ENCODE measurements at places on chromosomes 1 and 21.

DNA sequence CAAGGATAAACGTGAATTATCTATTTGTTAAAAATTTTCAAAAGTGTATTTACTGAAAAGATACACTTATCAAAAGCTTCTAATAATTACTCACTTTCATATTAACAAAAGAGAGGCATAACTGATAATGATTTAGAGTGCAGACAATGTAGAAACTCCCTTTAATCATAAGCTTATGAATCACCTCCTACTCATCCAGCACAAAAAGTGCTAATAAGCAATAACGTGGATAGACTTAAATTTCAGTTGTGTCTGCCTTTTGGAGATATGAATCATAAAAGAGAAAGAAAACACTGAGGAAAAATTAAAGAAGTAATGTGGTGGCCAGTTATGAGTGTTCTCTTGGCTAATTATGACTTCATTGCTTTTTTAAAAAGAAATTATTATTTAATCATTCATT is 827.6 kb upstream of the B3GALT2 start:
- no peak for DNase-seq

GRCh38 chr1:3058263-3059030 is 10.6 kb upstream of the PRDM16 start:
- no peak for DNase-seq

GRCh38 chr1:163307479-163308171 is 14.1 kb upstream of the NUF2 start:
- no peak for DNase-seq

- no peak for DNase-seq
Measured at GRCh38 chr1:193633093-193633492, 446.7 kb upstream of the B3GALT2 start.

- DNase-seq = no peak
Measured at GRCh38 chr1:212098310-212098709, 62.8 kb downstream of the DTL start.

GRCh38 chr1:102941366-102941947 is 166.9 kb downstream of the COL11A1 start:
- DNase-seq = no peak

DNA sequence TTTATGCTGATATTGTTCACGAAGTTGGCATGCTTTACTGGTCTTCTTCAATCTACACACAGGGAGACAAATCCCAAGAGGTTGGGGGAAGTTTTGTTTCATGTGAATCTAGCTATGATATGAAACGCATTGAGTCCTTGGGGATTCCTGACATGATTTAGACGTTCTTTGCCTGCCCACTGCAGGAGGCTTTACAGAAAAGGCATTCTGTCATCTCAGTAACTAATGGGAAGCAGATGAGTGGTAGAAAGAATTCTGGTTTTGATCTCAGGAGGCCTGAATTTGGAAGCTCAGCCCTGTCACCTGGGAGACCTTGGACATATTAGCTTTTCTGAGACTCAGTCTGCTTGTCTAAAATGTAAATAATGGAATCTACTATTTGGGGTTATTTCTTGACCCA is 383.0 kb upstream of the NFIA start:
- no peak for DNase-seq

GRCh38 chr1:190475421-190476141 is 2.1 kb downstream of the BRINP3 start:
- DNase-seq = no peak

GRCh38 chr1:51372561-51372960 is 42.2 kb upstream of the TTC39A start:
- DNase-seq = no peak

- DNase-seq = no peak
Measured at GRCh38 chr1:153790966-153791647, 15.9 kb downstream of the SLC27A3 start.

DNA sequence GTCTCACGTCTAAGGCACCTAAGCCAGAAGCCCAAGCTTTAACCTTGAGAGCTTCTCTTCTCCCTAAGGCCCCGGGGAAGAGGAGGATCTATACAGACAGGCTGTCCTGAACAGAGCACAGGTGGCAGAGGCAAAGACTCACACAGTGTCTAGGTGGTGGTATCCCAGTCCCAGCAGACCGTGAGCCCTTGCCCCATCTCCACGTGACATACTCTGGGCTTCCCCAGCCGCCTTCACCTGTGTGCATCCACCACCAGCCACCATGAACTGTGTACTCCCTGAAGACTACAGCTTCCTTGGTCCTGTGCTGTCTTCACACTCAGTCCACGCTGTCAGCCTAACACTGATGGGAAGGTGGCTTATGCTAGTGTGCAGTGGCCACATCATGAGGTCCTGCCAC is 31.7 kb downstream of the SZT2 start:
- DNase-seq = no peak

- DNase-seq = no peak
Measured at GRCh38 chr1:68704800-68705443, 208.0 kb upstream of the DEPDC1 start.

- no peak for DNase-seq
Measured at GRCh38 chr1:235714205-235714897, 64.8 kb upstream of the GNG4 start.

DNA sequence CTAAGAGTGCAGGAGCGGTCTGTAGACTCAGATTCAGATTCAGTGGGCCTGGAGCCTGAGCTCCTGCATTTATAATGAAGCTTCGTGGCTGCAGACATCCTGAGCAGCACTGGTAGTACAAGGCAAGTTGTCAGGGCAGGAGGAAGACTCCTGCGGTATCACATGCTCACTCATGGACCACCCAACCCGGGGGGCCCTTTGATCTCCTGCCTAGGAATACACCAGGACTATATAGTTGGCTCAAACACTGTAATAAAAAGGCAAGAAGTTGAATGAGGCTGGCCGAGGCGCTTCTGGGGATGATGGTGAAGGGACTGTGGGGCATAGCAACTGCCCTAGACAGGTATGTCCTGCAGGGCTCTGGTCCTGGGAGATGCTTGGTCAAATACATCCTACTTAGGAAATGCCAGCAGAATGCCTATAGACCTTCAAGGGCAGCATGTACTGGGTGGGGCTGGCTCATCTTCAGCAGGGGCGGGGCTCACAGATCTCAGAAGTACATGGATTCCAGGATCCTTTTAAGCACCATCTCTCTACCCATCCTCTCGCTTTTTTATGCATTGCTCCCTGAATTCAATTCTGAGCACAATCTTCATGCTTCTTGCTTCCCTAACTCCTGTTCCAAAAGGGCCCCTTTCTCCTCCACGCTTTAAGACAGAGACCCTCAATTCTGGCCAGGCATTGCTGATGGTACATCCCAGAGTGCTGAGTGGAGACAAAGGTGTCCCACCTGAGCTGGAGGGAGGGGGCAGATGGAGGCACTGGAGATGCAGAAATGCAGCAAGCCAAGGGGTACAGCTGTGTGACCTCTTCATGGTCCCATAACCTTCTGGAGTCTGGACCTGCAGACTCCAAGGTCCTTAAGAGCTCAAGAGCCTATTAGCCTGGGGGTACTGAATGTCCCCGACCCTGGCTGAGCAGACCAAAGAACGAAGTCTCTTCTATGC is 2.1 kb upstream of the RAP1GAP start:
- no peak for DNase-seq

GRCh38 chr21:19320291-19320690 is 916.7 kb upstream of the TMPRSS15 start:
- DNase-seq = no peak

GRCh38 chr1:9561429-9561828 is 22.2 kb downstream of the SLC25A33 start:
- no peak for DNase-seq

DNA sequence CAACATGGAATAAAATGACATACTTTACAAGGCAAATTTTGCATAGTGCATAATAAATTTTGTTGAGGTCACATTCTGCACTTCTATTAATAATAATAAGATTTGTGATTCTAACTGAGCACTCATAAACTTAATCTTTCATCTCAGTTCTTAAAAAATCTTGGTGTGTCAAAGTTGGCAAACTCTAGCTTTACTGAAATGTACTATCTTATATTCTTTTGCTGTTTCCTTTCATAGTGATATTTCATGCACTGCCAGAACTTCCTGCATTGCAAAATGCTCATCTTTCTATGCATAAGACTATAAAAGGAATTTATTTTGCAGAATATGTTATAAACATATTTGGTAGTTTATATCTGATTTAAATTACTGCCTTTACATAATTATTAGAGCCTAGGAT is 797.6 kb downstream of the ADGRL2 start:
- DNase-seq = no peak

GRCh38 chr1:39165049-39165448 is 39.4 kb upstream of the MACF1 start:
- no peak for DNase-seq

DNA sequence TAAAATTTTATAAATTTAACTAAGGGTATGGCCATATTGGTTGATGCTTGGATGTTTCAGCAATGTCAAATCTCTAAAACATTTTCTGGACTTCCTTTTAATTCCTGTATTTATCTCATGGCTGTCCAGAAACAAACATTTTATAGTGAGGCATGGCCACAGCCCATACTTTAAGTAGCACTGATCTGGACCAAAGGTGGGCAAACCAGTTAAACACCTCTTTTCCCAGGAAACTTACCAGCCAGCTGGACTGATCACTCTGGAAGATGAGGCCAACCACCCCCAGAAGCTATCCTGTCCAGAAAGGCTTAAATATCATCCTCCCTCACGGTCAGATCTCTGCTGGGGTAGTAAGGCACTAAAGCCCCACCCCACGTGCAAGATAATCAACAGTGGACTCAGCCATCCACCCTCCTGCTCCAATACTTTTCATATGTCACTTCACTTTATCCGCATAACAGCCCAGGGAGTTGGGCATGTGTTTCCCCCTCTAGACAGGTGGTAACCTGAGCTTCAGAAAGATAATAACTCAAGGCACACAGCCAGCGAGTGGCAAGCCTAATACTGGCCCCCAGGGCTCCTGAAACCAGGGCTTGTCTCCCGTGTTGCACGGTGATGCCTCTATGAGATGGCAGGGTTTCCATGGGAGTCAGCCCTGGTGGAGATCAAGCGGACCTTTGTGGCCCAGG is 120.5 kb upstream of the NGF start:
- DNase-seq = no peak

GRCh38 chr1:27504588-27505419 is 14.8 kb upstream of the WASF2 start:
- DNase-seq = peak; percentile 91

DNA sequence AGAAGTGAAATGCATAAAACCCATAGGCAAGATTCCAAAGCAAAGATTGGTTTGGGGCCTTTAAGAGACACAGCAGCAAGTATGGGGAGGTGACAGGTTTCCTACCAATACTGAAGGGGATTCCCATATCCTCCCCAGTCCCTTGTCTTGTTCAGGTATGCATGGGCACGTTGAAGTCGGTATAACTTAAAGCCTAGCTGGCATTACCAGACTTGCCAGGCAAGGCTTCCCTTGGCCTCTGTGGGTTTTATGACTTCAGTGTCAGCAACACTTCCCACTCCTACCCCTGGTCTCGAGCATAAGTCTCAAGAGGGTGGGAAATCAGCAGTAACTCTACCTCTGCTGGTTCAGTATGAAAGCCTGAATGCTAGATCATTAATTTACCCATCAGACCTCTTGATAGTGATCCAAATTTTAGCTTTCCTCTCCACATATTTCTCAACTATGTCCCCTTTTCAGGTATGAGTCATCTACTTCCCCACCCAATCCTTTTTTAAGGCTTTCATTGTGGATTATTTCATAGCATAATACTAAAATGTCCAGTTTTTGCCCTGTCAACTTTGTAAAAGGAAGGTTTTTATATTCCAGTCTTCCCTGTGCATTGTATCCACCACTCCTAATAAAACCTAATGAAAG is 6.8 kb downstream of the CYP4X1 start:
- DNase-seq = no peak

- no peak for DNase-seq
Measured at GRCh38 chr1:227745568-227746265, 10.5 kb downstream of the SNAP47 start.

DNA sequence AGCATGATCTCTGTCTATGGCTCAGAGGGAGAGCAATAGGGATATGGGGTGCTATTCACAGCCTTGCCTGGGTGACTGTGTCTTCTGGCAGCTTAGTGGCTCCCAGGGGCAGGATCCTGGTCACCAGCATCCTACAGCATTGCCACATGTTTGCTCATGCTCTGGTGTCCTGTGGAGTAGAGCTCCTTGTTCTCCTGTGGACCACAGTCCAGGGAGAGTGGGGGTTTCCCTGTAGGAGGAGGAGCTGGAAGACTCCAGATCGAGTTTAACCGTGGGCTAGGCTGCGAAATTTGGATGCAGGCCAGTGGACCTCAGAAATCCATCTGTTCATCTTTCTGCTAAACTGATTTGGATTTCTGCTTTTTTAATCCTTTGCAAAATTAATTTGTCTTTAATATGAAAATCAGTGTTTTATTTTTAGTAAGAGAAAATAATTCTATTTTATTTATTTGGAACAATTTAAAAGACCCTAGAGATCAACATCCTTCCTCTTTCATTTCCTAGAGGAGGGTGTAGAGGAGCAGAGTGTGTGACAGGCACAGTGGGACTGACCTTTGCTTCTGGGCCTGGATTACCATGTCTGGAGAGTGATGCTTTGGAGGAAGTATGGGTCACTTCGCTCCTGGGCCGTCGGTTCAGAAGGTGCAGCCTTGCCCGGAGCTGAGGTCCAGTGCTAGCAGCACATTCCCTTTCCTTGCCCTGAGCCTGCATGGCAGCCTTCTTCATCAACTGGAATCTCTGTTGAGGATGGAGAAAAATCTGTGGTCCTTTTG is 17.4 kb downstream of the ADARB1 start:
- DNase-seq = no peak

DNA sequence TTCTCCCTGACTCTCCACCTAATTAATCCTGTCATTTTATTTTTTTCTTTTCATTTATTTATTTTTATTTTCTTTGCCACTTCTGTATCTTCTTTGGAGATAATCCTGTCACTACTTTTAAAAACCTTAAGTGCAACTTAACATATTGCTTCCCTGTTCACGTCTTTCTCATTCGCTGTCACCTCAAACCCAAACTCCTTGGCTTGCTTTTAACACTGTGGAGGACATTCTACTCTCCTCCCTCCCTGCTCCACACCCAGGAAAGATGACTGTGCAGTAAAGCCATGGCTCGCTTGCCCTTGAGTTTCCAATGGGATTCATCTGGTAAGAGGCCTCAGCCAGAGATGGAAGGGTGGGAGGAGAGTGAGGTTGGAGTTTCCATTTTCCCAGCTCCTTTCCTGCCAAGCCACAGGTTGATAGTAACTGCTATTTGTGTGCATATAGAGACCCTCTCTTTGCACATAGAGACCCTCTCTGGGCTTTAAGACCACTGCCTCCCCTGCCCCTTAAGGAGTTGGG is 6.4 kb upstream of the BRWD1 start:
- no peak for DNase-seq

DNA sequence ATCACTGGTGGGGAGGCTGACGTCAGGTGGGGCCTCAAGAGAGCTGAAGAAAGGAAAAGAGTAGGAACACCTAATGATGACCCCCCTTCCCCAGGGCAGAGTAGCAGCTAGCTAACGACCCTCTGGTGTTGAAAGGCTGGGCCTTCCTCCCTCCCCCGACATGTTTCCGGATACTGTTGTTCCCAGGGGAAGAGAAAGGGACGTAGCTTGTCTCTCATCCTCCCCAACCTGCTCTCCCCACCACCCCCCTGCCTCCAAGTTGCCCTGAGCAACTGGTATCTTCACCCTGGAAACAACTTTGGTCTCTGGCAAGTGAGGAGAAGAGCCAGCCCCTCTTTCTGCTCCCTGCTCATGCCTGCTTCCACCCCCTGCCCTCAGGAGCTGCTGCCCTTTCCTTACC is 2.4 kb downstream of the SEMA6C start:
- DNase-seq = no peak

- DNase-seq = no peak
Measured at GRCh38 chr1:37814252-37814651, 6.2 kb upstream of the YRDC start.

- DNase-seq = no peak
Measured at GRCh38 chr1:38776466-38777065, 83.0 kb downstream of the RRAGC start.

- DNase-seq = no peak
Measured at GRCh38 chr1:36955016-36955415, 79.3 kb downstream of the GRIK3 start.
